ENCODE measurements at places on chromosomes 13 and 19.

GRCh38 chr13:113969973-113970611 lies 3.8 kb downstream of the C13orf46 start:
- no peak for DNase-seq

DNA sequence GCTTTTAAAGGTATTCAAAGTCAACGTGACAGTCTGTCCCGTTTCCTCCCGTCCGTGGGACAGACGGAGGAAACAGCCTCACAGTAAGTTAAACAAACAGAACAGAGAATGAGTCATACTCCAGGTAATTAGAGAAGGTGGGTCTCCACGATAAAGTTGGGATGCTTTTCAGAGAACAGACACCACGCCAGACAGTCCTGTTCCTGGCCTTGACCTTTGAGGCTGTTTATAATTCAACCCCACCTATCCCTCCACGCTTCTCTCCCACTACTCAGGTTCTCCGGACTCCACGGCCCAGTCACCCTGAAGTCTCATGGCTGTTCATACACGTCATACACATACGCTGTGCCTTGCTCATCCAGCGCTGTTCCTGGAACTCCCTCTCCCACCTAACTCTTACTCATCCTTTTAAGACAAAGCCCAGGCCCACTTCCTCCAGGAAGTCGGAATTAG lies 42.5 kb downstream of the ARHGEF18 start:
- DNase-seq: no peak

DNA sequence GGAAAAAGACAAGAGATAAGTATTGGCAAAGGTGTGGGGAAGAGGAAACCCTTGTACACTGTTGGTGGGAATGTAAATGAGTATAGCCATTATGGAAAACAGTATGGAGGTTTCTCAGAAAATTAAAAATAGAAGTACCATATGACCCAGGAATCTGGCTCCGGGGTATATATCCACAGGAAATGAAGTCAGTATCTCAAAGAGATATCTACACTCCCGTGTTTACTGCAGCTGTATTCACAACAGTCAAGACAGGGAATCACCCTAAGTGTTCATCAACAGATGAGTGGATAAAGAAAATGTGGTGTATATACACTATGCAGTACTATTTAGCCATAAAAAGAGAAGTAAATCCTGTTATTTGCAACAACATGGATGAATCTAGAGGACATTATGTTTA lies 13.5 kb downstream of the KCTD12 start:
- DNase-seq: no peak

GRCh38 chr13:77139306-77139705 lies 112.3 kb upstream of the FBXL3 start:
- DNase-seq: no peak

DNA sequence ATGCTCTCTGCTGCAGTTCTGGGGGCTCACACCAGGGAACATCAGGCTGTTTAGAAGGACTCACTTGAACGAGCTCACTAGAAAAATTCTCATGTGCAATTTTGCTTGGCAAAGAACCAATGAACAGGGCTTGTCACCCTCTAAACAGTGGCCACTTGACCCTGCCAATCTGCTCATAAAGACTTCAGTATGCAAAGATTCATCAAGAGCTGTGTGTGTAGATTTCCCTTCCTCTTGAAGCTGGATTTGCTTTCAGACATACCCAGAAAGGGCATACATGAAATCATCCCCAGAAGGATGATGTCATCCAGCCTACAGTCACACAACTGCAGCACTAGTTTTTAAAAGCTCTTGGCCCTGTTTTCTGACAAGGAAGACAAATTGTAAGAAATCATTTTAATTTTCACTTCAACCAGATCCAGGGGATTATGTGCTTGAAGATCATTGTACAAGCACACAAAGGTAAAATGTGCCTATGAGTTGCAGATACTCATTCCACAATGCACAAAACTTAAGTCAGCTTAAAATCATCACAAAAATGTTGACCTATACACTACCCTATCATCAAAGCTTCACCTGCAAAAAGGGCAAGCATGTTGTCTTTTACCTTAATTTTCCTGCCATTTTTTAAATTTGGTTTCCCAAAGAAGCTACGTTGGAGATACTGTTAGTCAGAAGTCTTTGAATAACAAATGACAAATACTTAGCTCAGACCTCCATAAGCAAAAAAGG lies 5.2 kb upstream of the STK24 start:
- DNase-seq: no peak

DNA sequence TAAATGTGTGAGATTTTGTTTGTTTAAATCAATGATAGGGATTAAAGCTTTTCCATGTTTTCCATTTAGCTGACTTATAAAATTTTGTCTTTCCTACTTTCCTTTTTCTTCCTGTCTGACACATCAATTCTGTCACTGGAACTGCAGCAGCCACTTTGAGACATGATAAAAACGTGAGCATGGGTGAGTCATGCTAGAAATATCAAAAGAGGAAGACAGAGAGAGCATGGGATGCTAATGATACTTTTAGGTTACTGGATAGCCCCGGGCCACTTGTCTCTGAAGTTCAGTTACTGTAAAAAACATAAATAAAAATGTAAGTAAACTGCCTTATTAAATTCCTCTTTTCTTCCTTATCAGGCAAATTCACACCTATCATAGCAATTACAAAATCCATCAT lies 1332.0 kb upstream of the PCDH20 start:
- DNase-seq: no peak

DNA sequence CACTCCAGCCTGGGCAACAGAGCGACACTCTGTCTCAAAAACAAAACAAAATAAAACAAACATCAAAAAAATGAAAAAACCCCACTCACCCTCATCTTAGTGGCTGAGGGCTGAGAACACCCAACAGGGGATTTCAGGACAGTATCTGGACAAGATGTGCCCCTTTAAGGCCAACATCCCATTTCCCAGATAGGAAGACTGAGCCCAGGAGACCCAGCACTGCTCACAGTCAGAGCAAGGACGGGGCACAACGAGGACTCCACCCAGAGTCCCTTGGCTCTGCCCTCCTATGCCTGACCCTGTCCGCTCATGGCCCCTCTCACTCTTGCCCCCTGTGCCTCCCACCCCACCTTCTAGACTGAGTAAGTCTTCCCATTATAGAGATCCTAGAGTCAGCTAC lies 52.9 kb upstream of the CYP4F8 start:
- no peak for DNase-seq

DNA sequence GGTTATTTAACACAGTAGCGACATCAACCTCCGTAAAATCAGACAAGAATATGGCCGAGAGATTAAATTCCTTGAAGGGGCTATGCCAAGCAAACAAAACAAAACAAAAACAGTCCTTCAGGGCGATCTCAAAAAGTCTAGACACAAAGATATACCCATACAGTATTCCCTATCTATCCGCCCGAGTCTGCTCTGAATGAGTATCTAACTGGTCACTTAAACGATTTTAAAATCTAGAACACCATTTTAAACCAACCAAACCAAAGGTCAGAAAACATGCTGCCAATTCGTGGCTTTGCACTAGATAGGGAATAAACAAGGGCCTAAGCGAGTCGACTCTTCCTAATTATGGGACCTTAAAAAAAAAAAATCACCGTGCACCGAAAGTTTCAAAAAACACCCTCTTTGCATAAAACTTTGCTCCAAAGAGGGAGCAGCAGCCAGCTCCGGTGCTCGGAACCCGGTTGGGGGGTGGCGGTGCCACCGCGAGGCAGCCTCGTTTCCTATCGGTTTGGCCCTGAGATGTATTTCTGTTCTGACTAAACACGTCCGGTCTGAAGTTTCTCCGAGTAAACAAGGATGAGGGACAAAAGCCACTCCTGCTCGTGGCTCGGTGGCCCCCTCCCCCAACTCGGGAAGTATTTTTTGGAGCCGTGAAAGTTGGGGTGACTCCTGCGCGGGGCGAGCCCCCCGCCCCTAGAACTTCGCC lies 1.8 kb downstream of the HMGB1 start:
- DNase-seq: peak; percentile 90

- DNase-seq: no peak
Measured at GRCh38 chr19:33473653-33474305, 47.8 kb downstream of the PEPD start.

GRCh38 chr19:16945762-16946465 lies 57.1 kb downstream of the F2RL3 start:
- no peak for DNase-seq

DNA sequence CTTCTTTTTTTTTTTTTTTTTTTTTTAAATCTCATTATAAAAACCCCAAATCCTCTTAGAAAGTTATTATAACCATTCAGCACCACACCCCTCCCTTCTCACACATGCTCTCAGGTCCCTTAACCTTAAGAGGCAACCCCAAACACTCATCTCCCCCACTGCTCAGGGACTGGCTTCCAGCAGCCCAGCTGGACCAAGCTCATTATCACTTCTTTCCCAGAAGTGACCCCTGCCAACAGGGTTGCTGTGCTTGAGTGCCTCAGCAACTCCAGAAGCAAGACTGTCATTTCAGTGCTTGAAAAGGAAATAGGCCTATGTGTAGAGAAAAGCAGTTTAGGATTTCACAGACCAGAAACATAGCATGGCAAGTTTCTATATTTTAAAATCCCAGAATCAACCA lies 84.3 kb downstream of the SLAIN1 start:
- no peak for DNase-seq

GRCh38 chr13:59299584-59299983 lies 864.1 kb downstream of the DIAPH3 start:
- no peak for DNase-seq

GRCh38 chr19:36032251-36033104 lies at the start of gene CLIP3:
Gene CLIP3 (minus strand): TSS chr19:36032873. CDS start chr19:36032357, 516 bp downstream.
- DNase-seq: peak; percentile 53

DNA sequence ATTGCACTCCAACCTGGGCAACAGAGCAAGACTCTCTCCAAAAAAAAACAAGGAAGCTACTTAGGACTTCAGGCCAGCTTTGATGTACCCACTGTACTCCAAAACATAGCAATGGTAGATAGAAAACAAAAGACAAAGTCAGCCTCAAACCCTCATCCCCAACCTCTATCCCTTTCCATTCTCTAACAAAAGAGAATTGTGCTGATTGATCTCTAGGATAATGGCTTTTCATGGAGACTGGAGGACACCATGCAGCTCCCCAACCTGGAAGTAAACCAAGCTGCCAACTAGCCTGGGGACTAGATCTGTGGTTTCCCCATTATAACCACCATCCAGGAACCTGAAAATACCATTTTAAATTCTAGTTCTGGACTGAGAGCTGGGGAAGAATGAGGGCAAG lies 4.3 kb upstream of the ZDHHC20 start:
- DNase-seq: no peak

GRCh38 chr13:33069365-33069764 lies 53.1 kb downstream of the KL start:
- no peak for DNase-seq

- DNase-seq: no peak
Measured at GRCh38 chr19:50836543-50837195, 3.3 kb upstream of the KLK15 start.

All from GM06990 (cell line).